ENCODE measurements at places on chromosomes 1 and 21.

DNA sequence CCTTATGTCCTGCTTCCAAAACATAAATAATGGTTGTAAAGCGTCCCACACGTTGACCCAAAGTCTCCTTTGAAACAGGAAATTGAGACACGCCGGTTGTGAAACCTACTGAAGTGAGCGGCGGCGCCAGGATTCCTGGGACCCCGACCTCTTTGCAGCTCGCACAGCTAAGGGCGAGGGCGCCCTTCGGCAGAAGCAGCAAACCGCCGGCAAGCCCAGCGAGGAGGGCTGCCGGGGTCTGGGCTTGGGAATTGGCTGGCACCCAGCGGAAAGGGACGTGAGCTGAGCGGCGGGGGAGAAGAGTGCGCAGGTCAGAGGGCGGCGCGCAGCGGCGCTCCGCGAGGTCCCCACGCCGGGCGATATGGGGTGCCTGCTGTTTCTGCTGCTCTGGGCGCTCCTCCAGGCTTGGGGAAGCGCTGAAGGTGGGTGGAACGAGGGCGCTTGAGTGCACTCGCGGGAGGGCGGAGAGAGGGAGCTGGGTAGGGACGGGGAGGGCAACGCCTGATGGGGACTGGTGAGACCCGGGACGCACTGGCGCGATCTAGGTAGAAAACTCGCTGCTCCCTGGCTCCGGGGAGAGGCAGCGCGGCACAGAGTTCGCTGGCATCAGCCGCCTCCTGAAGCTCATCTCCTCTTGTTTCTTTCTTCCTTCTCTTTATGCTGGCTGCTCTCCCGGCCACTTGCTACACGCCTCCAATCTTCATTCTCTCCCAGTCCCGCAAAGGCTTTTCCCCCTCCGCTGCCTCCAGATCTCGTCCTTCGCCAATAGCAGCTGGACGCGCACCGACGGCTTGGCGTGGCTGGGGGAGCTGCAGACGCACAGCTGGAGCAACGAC lies at the start of gene CD1D:
Gene CD1D, plus strand, starts transcription at position 155 of the 836 bp plus-strand sequence. Its CDS starts 207 bp downstream, at position 362.
- peak; percentile 81 for DNase-seq

GRCh38 chr1:221729771-221730330 lies 12.0 kb downstream of the DUSP10 start:
- no peak for DNase-seq

GRCh38 chr1:181222972-181223505 lies 134.5 kb downstream of the IER5 start:
- DNase-seq = peak; percentile 73

GRCh38 chr21:41869771-41870170 lies 9.4 kb downstream of the PRDM15 start:
- no peak for DNase-seq
